ENCODE measurements at places on chromosomes 4 and X. TPM values are rescaled to one million over a fixed set of nuclear protein-coding genes. Genes with fewer than 3 reads are reported as not detected.

Gene SPANXB1
- total RNA-seq: not detected

Gene PDHA2
- not detected for total RNA-seq

Gene C4orf36
- total RNA-seq: not detected

Gene TRAM1L1
- total RNA-seq: not detected

Gene TLR2
- 20.4 TPM for total RNA-seq

Gene EPGN
- not detected for total RNA-seq

Gene PDGFC
- 1.6 TPM for total RNA-seq

Gene GLOD5
- not detected for total RNA-seq

Gene CFP
- total RNA-seq: 9.0 TPM

Gene PLAC8
- 684 TPM for total RNA-seq

Gene ELF2
- 115 TPM for total RNA-seq

Gene DRD5
- total RNA-seq: not detected

GRCh38 chr4:62398318-62398717 is 1198.2 kb downstream of the ADGRL3 start:
- H3K4me1 ChIP-seq: peaks cover 2% of the 10 kb centered on the region
- no peak for DNase-seq
- H3K36me3 ChIP-seq: no peaks in the 10 kb centered on the region
- no peaks in the 10 kb centered on the region for H3K27me3 ChIP-seq
- no peak overlapping the region for H3K4me3 ChIP-seq

- no peak for DNase-seq
- no peak overlapping the region for H3K27ac ChIP-seq
- H3K27me3 ChIP-seq: no peaks in the 10 kb centered on the region
- H3K4me1 ChIP-seq: no peaks in the 10 kb centered on the region
- H3K36me3 ChIP-seq: no peaks in the 10 kb centered on the region
Measured at GRCh38 chr4:65546882-65547416, 123.3 kb downstream of the EPHA5 start.

DNA sequence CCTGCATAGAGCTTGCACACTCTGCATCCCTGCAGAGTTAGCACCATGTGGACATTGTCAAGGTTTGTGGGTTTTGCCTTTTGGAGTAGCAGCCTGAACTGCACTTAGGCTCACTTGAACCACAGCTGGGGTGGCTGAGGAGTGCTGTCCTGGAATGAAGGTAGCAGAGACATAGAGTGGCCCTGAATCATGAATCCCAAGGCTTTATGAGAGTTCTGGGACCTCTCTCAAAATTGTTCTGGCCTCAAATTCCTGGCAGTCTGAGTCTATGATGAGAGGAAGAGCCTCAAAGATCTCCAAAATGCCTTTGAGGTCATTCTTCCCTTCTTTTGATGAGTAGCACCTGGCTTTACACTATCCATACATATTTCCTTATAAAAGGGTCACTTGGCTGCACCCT is 37.1 kb upstream of the ADH1C start:
- no peaks in the 10 kb centered on the region for H3K27me3 ChIP-seq
- H3K4me1 ChIP-seq: no peaks in the 10 kb centered on the region
- no peak overlapping the region for H3K4me3 ChIP-seq
- H3K27ac ChIP-seq: no peak overlapping the region
- no peak for DNase-seq

- no peak for DNase-seq
- H3K27me3 ChIP-seq: peaks cover 2% of the 10 kb centered on the region
- no peak overlapping the region for H3K4me3 ChIP-seq
- H3K4me1 ChIP-seq: no peaks in the 10 kb centered on the region
- H3K36me3 ChIP-seq: no peaks in the 10 kb centered on the region
Measured at GRCh38 chr4:10245751-10246150, 129.2 kb upstream of the WDR1 start.

DNA sequence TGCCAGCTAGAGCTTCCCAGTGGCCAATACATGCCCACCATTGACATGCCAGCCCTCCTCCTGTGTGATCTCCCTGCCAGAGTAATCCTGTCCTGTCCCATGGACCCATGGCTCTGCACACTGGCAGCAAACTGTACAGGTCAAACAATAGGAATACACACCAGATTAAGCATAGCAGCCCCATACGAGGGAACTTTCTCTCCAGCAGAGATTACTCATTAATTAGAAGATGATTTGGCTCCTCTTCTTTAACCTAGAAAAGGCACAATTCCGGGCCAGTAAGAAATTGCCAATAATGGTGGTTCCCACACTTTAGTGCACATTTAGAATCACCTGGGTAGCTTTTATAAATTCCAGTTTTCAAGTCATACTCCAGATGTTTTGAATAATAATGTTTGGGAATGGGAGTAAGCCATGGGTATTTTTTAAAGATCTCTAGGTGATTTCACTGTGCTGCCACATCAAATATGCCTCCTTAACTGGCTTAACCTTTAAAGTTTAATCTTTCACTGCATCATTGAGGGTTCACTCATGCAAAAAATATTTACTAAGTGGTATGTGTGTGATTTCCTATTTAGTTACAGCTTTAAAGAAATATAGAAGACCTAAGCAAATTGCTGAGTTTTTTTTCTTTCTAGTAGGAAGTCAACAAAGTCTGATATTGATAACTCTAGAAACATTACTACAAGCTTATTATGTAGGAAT is 277.6 kb upstream of the NWD2 start:
- H3K27ac ChIP-seq: no peak overlapping the region
- H3K36me3 ChIP-seq: no peaks in the 10 kb centered on the region
- no peaks in the 10 kb centered on the region for H3K27me3 ChIP-seq
- no peaks in the 10 kb centered on the region for H3K4me1 ChIP-seq
- no peak overlapping the region for H3K4me3 ChIP-seq

DNA sequence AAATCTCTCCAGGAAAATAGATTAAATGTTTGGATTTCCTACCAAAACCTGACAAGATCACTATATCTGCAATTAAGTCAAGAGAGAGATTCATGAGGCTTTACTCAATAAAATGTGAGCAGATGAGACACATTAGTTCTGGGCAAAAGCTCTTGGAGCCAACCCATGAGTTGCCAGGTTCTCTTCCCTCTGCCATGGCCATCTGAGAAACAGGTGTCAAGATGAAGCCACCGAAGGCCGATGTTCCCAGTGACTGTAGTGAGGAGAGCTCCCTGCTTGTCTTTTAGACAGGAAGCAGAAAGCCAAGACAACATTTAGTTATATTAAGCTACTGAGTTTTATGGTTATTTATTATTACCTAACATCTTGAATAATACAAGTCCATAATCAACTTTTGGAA is 1068.7 kb downstream of the STPG2 start:
- H3K4me1 ChIP-seq: no peaks in the 10 kb centered on the region
- no peaks in the 10 kb centered on the region for H3K36me3 ChIP-seq
- H3K27ac ChIP-seq: no peak overlapping the region
- H3K27me3 ChIP-seq: no peaks in the 10 kb centered on the region

- H3K4me3 ChIP-seq: no peak overlapping the region
- H3K27me3 ChIP-seq: no peaks in the 10 kb centered on the region
- H3K36me3 ChIP-seq: no peaks in the 10 kb centered on the region
- no peaks in the 10 kb centered on the region for H3K4me1 ChIP-seq
- no peak for DNase-seq
Measured at GRCh38 chr4:153706519-153706918, 22.4 kb downstream of the TLR2 start.

DNA sequence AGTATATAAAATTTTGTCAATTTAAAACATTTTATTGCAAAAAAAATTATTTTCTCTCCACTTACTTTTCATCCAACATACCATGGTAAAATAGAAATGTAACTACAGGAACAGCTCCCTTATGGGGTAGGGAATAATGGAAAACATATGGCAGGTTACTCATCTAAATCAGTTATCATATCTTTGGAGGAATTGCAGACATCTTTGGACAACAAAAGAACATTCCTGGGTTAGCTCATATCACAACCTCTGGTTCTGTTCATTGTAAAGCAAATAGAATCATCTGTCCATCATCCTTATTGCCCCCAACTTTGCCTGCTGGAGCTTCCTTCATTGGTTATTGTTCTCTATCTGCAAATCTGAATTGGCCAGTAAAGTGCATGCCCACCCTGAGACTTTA is 387.5 kb upstream of the GRID2 start:
- H3K36me3 ChIP-seq: no peaks in the 10 kb centered on the region
- no peak overlapping the region for H3K27ac ChIP-seq
- no peaks in the 10 kb centered on the region for H3K27me3 ChIP-seq
- no peak for DNase-seq
- H3K4me3 ChIP-seq: no peak overlapping the region
- H3K4me1 ChIP-seq: no peaks in the 10 kb centered on the region

DNA sequence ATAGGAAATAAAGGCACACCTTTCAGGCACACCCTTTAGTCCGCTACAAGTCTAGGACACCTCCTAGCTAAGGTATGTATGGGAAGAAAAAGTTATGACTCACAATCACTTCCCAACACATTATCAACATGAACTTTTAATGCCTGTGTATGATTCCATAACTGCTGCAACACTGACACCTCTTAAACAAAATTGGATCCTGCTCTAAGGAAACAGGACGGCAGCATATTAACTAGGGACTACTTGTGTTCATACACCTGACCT is 2.4 kb upstream of the PPP3CA start:
- H3K4me3 ChIP-seq: no peak overlapping the region
- peaks cover 2% of the 10 kb centered on the region for H3K27me3 ChIP-seq
- DNase-seq: no peak
- peaks cover 14% of the 10 kb centered on the region for H3K4me1 ChIP-seq

- H3K27ac ChIP-seq: no peak overlapping the region
- H3K27me3 ChIP-seq: no peaks in the 10 kb centered on the region
- H3K4me3 ChIP-seq: no peak overlapping the region
- H3K4me1 ChIP-seq: peaks cover 4% of the 10 kb centered on the region
- DNase-seq: no peak
- no peaks in the 10 kb centered on the region for H3K36me3 ChIP-seq
Measured at GRCh38 chr4:83178029-83178428, 63.5 kb upstream of the PLAC8 start.

DNA sequence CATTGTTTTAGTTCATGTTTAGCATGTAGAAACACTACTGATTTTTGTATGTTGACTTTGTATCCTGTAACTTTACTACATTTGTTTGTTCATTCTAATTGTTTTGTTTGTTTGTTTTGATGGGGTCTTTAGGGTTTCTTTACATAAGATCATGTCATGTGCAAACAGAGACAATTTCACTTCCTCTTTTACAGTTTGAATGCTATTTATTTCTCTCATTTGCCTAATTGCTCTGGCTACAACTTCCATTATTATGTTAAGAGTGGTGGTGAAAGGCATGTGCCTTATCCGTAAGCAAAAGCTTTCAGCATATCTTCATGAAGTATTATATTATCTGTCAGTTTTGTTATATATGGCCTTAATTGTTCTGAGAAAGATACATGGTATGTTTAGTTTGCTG is 571.1 kb downstream of the PCDH7 start:
- DNase-seq: no peak
- H3K27me3 ChIP-seq: no peaks in the 10 kb centered on the region
- no peaks in the 10 kb centered on the region for H3K36me3 ChIP-seq
- H3K4me1 ChIP-seq: no peaks in the 10 kb centered on the region
- H3K27ac ChIP-seq: no peak overlapping the region

GRCh38 chrX:133085785-133086184 is 11.1 kb downstream of the USP26 start:
- no peaks in the 10 kb centered on the region for H3K36me3 ChIP-seq
- H3K4me3 ChIP-seq: no peak overlapping the region
- H3K27ac ChIP-seq: no peak overlapping the region
- DNase-seq: no peak

DNA sequence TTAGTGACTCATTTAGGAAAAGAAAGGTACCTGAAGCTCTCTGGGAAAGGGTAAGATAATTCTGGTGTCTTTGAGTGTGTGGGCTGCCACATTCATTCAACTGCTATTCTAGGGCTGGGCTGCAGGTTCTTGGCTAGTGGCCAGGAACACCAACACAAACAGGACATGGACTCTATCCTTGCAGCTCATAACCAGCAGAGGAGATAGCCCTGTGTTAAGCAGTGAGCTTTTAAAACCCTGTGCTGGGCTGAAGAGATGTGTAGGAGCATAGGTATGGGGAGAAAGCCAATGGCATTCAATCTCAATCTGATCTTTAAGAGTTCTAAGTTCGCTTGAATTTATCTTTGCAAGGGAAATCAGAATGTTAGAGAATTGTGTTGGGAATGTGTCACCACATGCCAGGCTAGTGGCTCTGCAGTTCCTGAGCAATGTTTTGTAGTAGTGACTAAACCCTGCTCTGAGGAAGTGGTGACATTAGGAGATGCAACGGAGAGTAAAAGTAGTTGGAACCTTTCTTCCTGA is 39.2 kb downstream of the SGMS2 start:
- no peak overlapping the region for H3K27ac ChIP-seq
- no peaks in the 10 kb centered on the region for H3K27me3 ChIP-seq
- H3K36me3 ChIP-seq: no peaks in the 10 kb centered on the region
- DNase-seq: no peak
- no peak overlapping the region for H3K4me3 ChIP-seq

GRCh38 chr4:4805887-4806286 is 53.6 kb upstream of the MSX1 start:
- H3K4me1 ChIP-seq: no peaks in the 10 kb centered on the region
- H3K27me3 ChIP-seq: no peaks in the 10 kb centered on the region
- H3K36me3 ChIP-seq: no peaks in the 10 kb centered on the region
- H3K4me3 ChIP-seq: no peak overlapping the region
- no peak for DNase-seq

DNA sequence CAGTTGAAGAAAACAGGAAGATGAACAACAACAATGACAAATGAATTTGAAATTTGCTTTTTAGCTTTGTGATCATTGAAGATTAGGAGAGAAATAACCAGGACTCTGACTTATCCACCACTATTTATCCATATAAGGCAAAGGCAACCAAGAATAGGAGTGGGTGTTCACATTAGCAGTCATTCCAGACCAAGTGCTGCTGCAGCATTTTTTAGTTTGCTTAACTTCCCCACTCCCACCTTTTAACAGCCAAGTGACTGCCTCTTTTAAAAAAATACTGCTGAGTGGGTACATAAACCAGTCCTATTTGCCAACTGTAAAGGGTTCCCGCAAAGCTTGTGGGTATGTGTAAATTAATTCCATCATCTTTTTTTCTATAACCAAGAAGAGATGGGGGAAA is 230.9 kb downstream of the IQCM start:
- H3K27me3 ChIP-seq: no peaks in the 10 kb centered on the region
- no peak overlapping the region for H3K27ac ChIP-seq
- no peak overlapping the region for H3K4me3 ChIP-seq
- no peak for DNase-seq
- no peaks in the 10 kb centered on the region for H3K36me3 ChIP-seq
- H3K4me1 ChIP-seq: no peaks in the 10 kb centered on the region

- no peaks in the 10 kb centered on the region for H3K27me3 ChIP-seq
- H3K27ac ChIP-seq: no peak overlapping the region
- no peak for DNase-seq
- no peaks in the 10 kb centered on the region for H3K4me1 ChIP-seq
- no peak overlapping the region for H3K4me3 ChIP-seq
Measured at GRCh38 chrX:26925088-26925487, 538.1 kb downstream of the PPP4R3C start.

DNA sequence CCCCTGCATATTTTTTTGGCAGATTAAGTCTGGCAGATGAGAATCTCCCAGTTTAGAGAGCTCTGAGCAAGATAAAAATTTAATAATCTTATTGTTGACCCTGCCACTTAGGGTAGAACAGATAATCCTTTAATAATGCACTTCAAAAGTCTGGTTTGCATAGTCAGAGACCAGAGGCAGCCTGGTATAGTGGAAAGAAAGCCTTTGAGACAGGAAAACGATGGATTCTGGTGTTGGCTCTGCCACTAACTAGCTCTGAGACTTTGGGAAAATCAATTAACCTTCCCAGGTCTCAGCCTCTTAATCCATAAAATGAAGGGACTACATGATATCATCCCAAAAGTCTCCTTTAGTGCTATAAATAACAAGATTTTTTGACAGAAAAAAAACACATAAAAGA is 824.5 kb downstream of the STIM2 start:
- H3K4me3 ChIP-seq: no peak overlapping the region
- no peak for DNase-seq
- no peaks in the 10 kb centered on the region for H3K27me3 ChIP-seq
- no peak overlapping the region for H3K27ac ChIP-seq
- H3K36me3 ChIP-seq: no peaks in the 10 kb centered on the region

All from natural killer cell (primary cell).